Epithelial cell of esophagus (primary cell): ENCODE measurements at places on chromosomes 1 and 21.

DNA sequence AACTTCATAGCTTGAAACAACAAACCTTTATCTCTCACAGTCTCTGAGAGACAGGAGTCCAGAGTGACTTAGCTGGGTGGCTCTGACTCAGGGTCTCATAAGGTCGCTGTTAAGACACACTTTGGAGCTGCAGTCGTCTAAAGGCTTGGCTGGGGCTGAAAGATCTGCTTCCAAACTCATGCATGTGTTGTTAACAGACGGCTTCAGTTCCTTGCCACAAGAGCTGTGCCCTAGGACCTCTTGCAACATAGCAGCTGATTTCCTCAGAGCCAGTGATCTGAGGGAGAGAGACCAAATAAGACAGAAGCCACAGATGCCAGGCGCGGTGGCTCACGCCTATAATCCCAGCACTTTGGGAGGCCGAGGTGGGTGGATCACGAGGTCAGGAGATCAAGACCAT is 176.8 kb downstream of the DISC1 start:
- DNase-seq: no peak

DNA sequence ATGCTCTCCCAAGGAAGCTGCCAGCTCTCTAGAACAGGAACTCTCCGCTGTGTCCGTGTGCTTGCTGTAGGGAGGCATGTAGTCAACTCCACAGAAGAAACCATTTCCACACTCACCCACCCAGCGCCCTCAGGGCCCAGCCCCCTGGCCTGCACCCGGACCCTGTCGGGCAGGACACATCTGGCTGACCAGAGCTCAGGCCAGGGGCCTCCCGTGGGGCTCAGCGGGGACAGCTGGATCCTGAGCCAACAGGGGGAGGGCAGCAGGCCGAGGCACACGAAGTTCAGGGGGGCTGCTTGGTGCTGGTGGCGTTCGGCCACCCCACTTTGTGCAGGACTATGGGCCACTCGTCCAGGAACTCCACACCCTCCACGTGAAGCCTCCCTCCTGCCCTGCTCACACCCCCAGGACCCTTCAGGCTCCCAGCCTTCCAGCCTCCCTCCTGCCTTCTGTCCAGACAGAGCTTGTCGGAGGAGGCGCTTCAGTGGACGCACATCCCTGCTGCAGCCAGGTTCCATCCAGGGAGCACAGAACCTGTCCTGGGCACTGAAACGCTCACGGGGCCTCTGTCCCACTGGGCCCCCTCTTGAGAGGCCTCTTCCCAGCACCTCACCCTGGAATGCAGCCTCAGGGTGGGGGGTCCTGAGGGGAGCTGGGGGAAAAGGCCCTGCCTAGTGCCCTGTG is 15.0 kb upstream of the FAAP20 start:
- no peak for DNase-seq

- no peak for DNase-seq
These were observed 1288.3 kb upstream of the B3GALT2 start for GRCh38 chr1:194474701-194475100.

- no peak for DNase-seq
These were observed 91.3 kb downstream of the RWDD3 start for GRCh38 chr1:95325349-95325748.

- DNase-seq: no peak
These were observed 19.8 kb downstream of the MYOG start for GRCh38 chr1:203065986-203066385.

DNA sequence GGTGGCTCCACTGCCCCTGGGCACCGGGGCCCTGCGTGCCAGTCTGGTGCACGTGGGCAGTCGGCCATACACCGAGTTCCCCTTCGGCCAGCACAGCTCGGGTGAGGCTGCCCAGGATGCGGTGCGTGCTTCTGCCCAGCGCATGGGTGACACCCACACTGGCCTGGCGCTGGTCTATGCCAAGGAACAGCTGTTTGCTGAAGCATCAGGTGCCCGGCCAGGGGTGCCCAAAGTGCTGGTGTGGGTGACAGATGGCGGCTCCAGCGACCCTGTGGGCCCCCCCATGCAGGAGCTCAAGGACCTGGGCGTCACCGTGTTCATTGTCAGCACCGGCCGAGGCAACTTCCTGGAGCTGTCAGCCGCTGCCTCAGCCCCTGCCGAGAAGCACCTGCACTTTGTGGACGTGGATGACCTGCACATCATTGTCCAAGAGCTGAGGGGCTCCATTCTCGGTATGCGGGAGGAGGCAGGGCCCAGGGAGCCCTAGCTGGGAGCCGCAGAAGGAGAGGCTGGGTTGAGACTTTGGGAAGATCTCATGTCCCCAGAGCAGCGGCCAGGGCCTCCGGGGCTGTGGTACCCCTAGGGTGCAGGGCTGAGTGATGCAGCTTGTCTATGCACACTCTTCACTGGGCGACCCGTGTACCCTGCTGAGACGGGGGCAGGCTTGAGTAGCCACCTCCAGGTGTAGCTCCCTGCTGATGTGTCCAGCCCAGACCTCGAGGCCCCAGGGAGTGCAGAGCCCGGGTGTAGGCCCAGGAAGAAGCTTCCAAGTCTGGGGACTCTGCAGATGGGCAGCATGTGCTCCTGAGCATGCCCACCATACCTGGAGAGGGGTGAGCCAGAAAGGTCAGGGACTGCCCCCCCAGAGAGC is 1.8 kb downstream of the VWA1 start:
- DNase-seq: no peak

DNA sequence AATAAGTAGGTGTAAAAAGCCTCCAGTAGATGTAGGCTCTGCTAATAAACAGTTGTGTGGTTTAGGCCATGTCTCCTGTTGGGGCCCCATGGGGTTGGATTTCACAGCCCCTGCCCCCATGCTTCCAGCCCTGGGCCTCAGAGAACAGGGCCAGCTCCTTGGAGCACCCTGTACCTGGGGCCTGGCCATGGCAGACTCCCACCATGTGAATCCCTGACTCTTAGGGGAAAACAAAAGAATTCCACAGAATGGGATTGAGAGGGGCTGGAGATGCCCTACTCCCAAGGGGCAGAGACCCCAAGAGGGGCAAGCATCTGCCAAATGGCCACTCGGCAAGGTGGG is 11.5 kb downstream of the LRP8 start:
- no peak for DNase-seq
